A549 treated with ZK216348 at 1 μM for 4 hours (cell line): ENCODE measurements at places on chromosomes 11 and 22. TPM values are rescaled to one million over a fixed set of nuclear protein-coding genes. Genes with fewer than 3 reads are reported as not detected.

C11orf65 gene
- total RNA-seq: 0.15 to 0.93 TPM (median 0.36 TPM) in 3 of 5 replicates, not detected in the others

ELF5 gene
- total RNA-seq: not detected in 5 replicates

PRG3 gene
- total RNA-seq: not detected in 5 replicates

APOL3 gene
- 0.13 TPM in 1 of 5 replicates, not detected in the others for total RNA-seq

NUDT8 gene
- 6.4 to 15.4 TPM (median 13.7 TPM) in 5 replicates for total RNA-seq

CCDC73 gene
- total RNA-seq: 0.04 TPM in 1 of 5 replicates, not detected in the others

PRPF19 gene
- 128 to 201 TPM (median 181 TPM) in 5 replicates for total RNA-seq

CLMP gene
- total RNA-seq: 14.2 to 31.8 TPM (median 23.0 TPM) in 5 replicates

FAM76B gene
- 5.4 to 11.6 TPM (median 8.7 TPM) in 5 replicates for total RNA-seq

OR8G1 gene
- total RNA-seq: not detected in 5 replicates

OR2AT4 gene
- total RNA-seq: not detected in 5 replicates

UQCC3 gene
- total RNA-seq: 25.4 to 39.4 TPM (median 34.5 TPM) in 5 replicates

CDC42EP1 gene
- 16.8 to 37.2 TPM (median 34.9 TPM) in 5 replicates for total RNA-seq
